ENCODE measurements at places on chromosomes 5 and 9.

GRCh38 chr5:34459908-34460307, 196.2 kb upstream of the RAI14 start:
- DNase-seq, result no peak

DNA sequence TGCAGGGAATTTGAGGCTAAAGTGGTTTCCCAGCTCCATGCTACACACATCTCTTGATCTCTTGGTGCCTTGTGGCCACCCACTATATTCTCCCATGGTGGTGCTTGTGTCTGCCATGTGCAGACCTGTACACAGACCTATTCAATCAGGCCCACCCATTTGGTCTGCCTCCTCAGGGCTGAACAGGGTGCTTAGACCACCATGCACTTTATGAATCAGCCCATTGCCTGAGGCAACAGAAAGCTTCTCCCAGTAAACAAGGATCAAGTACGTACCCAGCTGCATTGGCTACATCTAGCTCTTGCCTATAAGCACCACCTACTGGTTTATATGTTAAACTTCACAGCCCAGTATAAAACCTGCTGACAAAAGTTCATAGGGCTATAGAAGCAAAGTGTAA, 664.3 kb upstream of the EDIL3 start:
- no peak for DNase-seq

DNA sequence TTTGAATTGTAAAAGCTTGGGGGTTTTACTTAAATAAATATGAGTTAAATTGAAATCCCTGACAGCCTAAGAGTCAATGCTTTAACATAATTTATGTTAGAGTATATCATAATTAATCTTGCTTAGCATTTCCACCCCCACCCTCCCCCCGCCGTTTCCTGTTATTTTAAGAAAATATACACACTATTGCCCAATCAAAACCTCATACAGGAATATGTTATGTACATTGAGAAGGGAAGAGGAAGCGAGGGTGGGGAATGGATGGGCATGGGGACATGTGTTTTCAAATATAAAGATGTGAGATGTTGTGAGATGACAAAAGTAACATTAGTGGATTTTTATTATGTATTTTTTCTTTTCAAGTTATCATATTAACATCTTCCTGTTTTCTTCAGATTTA, 561.1 kb upstream of the MEF2C start:
- no peak for DNase-seq

DNA sequence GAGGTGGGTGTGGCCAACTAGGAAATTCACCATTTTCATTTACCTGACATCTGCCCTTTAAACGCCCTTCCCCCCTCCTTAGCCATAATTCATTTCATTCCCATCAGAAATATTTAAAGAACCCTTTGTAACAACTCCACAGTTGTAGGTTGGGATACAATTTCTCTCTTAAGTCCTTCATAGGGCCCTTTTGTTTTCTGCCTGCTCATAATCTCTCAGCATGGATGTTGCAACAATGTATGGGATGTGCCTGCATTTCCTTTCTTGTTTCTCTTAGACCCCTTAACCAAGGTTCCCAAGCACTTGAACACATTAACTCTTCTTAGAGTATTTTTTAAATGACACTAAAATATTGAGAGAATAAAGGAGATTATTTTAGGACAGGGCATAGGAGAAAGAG, 51.7 kb upstream of the MYO10 start:
- DNase-seq, result no peak

GRCh38 chr9:33346564-33346963, 55.8 kb downstream of the AQP7 start:
- DNase-seq, result no peak

GRCh38 chr9:133762488-133763271, 24.5 kb upstream of the SARDH start:
- no peak for DNase-seq

GRCh38 chr9:133822430-133823065, 84.4 kb upstream of the SARDH start:
- DNase-seq, result no peak

- no peak for DNase-seq
Observed at GRCh38 chr5:64688391-64688790, 1.9 kb upstream of the SHISAL2B start.

- no peak for DNase-seq
Observed at GRCh38 chr5:108367679-108368334, 14.1 kb downstream of the FBXL17 start.
